HT1080 (cell line): ENCODE measurements at places on chromosomes 5 and 9. TPM values are rescaled to one million over a fixed set of nuclear protein-coding genes. Genes with fewer than 3 reads are reported as not detected.

- no peak for DNase-seq
These were observed 44.0 kb upstream of the GLRX start for GRCh38 chr5:95866435-95867040.

GRCh38 chr9:69020301-69021145 is 6.6 kb upstream of the PRKACG start:
- no peak for DNase-seq

GRCh38 chr5:143376911-143377813 is 26.3 kb downstream of the NR3C1 start:
- peak; percentile 81 for DNase-seq

- no peak for DNase-seq
These were observed 114.9 kb upstream of the ATP10B start for GRCh38 chr5:160966921-160967320.

Gene ACOT12
- total RNA-seq = 0.03 TPM in 1 of 2 replicates, not detected in the other

Gene ANKDD1B
- 0.03 TPM in 1 of 2 replicates, not detected in the other for total RNA-seq

Gene SCGB3A2
- total RNA-seq = not detected in 2 replicates

Gene CD72
- total RNA-seq = 0.27 TPM in 1 of 2 replicates, not detected in the other
